ENCODE measurements at places on chromosomes 6 and 20. TPM values are rescaled to one million over a fixed set of nuclear protein-coding genes. Genes with fewer than 3 reads are reported as not detected.

DNA sequence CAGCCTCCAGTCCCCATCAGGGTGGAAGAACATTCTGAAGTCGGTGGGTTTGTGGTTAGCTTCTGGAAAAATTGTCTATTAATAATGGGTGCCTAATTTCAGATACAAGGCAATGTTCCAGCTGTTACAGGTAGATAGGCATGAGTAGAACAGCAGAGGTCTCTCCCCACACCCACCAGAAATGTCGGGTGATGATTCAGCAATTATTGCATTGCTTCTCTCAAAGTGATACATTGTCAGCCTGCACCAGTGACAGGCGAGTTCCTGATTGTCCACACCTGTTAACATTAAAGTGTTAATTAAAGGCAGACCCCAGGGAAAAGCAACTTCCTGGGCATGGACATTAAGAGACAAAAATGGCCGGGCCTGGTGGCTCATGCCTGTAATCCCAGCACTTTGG is 18.9 kb upstream of the CLVS2 start:
- no peak for DNase-seq

GRCh38 chr20:44642203-44643153 is 9.0 kb downstream of the ADA start:
- DNase-seq = no peak

DNA sequence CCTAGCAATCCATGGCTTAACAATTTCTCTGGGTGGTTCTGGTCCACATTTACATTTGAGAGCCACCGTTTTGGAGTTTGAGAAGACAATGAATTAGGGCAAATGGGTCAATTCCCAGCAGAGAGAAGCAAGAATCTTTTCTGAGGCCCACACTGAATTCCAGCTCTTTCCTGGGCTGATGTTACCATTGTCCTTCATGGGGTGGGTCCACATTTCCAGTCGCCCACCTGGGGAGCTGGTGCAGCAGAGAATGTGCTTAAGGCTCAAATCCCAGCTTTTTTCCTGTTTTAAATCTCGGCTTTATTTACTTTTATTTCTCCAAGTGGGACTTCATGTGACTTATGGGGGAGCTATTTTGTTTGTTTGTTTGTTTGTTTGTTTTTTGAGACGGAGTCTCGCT is 44.2 kb upstream of the TFAP2C start:
- DNase-seq = no peak

DNA sequence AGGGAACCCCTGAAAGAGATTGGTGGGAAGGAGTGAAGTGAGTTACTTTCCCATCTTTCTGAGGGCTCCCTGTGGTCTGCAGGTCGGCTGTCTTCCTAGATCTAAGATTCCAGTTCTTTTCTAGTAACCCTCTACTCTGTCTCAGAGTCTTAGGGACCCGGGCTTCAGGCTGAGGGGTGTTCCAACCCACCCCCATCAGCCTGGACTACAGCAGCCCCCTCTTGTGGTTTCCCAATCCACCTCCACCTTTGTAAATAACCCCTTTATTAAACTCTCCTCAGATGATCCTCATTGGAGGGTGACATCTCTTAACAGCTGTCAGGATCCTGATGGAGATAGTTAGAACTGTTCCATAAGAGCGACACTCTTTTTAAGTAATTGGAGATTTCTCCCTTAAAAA is 300.4 kb downstream of the LRFN2 start:
- DNase-seq = no peak

- no peak for DNase-seq
These were observed 8.7 kb downstream of the LAMA5 start for GRCh38 chr20:62358171-62359042.

DNA sequence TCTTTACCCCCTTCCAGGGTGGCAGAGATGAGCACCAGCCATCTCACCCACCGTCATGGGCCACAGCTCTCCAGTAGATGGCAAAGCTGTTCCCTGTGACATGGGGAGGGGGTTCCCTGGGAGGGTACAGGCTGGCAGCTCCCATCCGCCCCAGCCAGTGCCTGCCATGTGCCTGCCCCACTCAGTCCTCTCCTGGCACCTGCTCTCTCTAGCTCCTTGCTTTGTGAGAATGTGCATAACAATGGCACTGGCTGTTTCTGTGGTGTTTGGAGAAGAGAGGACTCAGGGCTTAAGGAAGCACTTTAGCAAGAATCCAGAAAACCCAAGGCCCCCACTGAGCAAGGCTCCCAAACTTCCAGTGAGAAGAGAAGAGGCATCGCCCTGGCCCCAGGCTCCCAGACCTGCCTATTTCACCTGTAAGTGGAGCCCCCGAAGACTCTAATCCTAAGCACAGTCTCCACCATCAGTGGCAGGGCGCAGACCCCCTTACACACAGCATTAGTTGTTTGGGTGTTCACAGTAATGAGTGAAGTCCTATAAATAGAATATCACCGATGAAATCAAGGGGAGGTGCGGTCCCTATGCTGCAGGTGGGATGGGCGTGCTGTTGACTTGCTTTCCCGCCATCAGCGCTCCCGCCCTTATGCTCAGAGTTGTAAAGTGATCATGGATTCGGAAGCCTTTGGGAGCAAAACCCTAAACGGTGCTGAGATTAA is 110.2 kb downstream of the AGPAT4 start:
- DNase-seq = no peak

DNA sequence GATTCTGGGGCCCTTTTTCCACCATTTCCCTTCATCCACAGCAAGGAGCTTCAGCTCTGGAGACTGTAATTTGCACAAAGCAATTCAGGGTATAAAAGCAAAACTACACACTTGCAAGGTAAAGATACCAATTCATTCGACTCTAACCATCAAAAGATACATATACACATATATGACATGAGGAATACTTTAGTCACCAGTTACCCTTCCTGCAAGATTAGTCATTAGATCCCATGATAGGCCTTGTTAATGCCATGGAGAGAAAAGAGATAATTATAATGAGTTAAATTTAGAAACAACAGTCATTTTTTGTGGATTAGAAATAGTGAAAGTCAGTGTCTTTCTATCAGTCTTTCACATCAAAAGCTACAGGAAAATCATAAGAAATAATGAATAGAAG is 204.2 kb downstream of the KCNQ5 start:
- DNase-seq = no peak

- no peak for DNase-seq
These were observed 213.2 kb upstream of the ZNF217 start for GRCh38 chr20:53806683-53807401.

- DNase-seq = no peak
These were observed 167.1 kb upstream of the ATXN1 start for GRCh38 chr6:16928387-16928786.

DNA sequence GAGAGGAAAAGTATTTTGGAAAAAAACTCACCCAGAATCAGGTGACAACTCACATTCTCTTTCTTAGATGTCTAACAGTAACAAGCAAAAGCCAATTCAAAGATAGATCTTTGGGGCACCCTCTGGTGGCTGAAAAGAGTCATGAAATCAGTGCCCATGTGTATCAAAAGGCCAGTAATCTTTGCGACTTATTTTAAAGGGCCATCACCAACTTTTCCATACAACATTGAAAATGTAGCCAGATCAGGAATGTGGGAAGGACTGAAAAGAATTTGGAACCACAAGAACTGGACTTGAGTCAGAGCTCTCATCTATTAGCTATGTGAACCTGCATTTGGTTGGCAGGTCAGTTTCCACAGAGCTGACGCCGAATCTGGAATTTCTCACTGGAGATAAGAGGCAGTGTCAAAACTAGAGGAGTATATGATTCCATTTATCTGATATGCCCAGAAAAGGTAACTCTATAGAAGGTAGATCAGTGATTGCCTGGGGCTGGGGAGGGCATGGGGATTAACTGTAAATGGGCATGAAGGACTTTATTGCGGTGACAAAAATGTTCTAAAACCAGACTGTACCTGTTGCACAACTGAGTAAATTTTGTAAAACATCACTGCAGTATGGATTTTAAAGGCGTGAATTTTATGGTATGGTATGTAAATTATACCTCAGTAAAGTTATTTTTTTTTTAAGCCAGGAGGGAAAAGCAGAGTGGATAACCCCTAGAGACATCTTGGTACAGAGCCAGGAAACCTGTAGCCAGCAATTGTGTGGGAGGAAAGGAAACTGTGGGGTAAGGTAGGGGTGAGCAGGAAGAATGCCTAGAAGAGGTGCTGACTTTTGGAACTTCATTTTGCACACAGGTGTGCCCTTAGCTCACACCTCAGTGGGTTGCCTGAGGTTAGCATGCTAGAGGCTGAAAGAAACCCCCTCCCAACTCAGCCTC is 117.1 kb upstream of the ASF1A start:
- DNase-seq = peak; percentile 57

DNA sequence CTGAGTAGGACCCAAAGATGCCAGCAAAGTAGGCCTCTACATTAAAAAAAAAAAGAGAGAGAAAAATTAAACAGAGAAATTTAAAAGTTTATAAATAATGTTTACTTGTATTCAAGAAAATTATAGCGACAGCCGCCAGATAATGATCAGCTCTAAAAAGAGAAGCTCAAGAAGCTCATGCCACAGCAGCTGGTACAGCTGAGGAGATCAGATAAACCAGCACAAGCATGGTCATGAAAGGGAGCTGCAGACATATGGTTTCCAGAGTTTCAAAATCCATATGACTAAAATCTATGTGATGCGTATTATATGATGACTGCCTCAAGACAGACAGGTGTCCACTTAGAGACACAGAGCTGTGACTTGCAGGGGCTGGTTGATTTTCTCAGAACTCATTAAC is 13.6 kb upstream of the HLA-C start:
- DNase-seq = no peak

DNA sequence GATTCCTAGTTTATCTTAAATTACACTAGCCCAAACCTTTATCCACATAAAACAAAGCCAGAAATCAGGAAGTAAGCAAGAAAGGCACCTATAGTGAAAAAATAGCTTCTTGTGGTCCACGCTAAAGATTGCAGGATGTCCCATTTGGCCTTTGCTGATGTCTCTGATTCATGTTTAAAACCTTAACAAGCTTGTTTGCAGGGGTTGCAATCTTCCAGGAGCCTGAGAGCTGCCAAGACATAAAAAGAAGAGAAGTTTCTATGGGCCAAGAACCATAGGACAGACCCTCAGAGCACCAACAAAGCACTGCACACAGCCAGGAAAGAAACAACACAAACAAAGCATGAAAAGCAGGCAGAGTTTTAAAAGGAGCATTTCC is 49.4 kb downstream of the ADAT2 start:
- DNase-seq = no peak

DNA sequence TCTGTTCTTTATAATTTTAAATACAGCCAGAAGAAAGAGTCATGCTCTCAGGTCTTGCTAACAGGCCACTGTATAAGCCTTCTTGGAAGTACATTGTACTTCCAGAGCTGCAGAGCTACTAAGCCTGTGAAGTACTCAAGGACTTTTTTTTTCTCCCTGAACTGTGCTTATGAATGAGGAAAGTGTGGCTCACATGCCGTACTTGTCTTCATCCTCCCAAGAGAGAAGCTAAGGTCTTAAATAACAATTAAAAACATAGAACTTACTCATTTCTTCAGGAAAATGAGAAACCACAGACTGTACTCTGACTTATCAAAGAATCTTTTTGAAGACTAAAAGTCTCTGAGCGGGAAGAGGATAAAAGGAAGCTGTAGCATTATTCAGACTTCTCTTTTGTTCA is 218.3 kb downstream of the HTR1B start:
- no peak for DNase-seq

DNA sequence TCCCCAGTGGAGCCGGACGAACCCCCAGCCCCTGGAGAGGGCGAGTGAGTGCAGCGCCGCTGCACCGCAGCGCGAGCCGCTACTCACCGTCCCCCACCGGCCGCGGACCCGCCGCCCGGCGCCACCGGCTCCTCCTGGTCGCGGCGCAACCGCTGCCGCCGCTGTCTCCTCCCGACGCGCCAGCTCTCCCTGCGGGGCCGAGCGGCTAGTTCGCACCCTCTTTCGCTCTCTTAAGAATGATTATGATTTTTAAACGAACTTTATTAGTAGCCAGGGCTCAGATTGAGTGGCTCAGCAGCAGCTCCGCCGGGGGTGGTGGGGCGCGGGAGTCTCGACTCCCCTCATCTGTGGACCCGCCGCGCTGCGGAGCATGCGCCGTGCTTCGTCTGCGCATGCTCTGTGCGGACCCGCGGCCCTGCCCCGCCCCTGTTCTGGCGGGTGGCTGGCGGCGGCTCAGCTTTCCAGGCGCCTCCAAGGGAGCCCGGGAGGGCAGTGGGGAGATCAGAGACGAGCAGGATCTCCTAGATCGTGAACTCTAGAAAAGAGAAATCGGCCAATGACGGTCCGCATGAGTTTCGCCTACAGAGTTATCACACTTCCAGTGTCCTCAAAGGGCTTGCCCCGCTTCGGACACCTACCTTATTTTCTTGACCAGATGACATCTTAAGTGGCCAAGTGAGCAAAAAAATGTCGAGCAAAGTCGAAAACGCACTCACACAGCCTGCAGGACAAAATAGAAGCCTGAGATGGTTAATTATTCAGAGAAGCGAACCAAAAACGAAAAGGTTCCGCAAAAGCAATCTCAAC is at the start of gene RAB23:
RAB23 (minus strand) TSS at position 372 of the 807 bp plus-strand sequence. CDS start 11,927 bp downstream, outside the sequence.
- DNase-seq = peak; percentile 85

ADGRF5 gene
- not detected for polyA plus RNA-seq

TBX18 gene
- polyA plus RNA-seq = not detected

SPATS1 gene
- polyA plus RNA-seq = not detected

SLC32A1 gene
- not detected for polyA plus RNA-seq

KIAA0408 gene
- not detected for polyA plus RNA-seq

IL22RA2 gene
- not detected for polyA plus RNA-seq

RSPO4 gene
- polyA plus RNA-seq = not detected

SCRT2 gene
- not detected for polyA plus RNA-seq

CALHM5 gene
- not detected for polyA plus RNA-seq

Data from naive B cell (primary cell).